ENCODE measurements at places on chromosomes 12 and 14. TPM values are rescaled to one million over a fixed set of nuclear protein-coding genes. Genes with fewer than 3 reads are reported as not detected.

The AICDA gene
- not detected for total RNA-seq

The ALDH1L2 gene
- total RNA-seq = 4.5 TPM

The TMEM30B gene
- total RNA-seq = 2.2 TPM

DNA sequence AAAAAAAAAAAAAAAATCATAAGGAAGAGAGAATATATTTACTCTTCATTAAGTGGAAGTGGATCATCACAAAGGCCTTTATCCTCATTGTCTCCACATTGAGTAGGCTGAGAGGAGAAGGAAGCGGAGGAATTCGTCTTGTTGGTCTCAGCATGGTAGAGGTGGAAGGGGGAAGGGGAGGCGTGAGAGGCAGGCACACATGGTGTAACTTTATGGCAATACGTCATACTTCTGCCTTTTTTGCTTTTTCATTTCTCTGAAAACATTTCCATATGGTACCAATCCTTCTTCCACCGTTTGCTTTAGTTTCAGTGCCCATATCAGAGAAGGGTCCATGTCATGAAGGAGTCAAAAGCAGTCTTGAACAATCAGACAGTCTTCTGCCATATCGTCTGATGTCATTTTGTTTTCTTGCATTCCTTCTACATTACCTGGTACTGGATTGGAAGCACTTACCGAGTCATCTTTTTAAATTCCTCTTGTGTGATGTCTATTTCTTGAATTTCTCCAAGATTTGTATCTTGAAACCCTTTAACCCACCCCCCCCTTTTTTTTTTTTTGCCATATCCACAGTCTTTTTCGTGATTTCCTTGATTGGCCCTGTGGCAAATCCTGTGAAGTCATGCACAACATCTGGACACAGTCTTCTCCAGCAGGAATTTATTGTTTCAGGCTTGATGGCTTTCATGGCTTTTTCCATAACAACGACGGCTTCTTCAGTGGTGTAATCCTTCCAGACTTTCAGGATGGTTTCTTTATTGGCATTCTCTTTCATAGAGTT, 8.9 kb downstream of the FUT8 start:
- no peak for DNase-seq
- H3K27ac ChIP-seq = no peak overlapping the region
- no peaks in the 10 kb centered on the region for H3K36me3 ChIP-seq
- H3K4me3 ChIP-seq = no peak overlapping the region

DNA sequence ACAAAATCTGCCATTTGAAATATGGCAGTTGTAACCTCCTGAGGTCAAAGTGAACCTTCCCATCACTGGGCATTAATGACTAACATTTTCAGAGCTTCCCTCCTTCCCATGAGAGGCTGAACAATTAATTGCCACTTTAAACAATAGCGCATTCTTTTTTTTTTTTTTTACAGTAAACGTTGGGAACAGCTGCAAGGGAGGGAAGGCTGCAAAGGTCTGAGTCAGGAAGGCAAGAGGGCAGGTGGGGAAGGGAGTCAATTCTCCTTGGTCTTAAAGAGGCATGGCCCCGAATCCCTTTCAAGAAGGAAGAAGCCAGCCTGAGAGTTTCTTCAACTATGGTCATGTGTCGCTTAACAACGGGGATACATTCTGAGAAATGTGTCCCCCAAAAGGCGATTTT, 41.0 kb upstream of the PLEKHG3 start:
- H3K36me3 ChIP-seq = no peaks in the 10 kb centered on the region
- H3K27ac ChIP-seq = no peak overlapping the region
- H3K4me1 ChIP-seq = no peaks in the 10 kb centered on the region
- DNase-seq = no peak

All from esophagus muscularis mucosa (tissue), 4 donors.